Activated T-helper 2 cell treated with anti-CD3 and anti-CD28 coated beads, Interferon-gamma antibody, Interleukin-2, Interleukin-4, amounts not matched to agents 10 μg/mL and 5 μg/mL and 100 μg/mL, durations not matched to agents 14 hours and 24 hours and 36 hours (primary cell): ENCODE measurements at places on chromosomes 1 and 21.
A peak's percentile ranks its signal among the peaks of the same experiment; 100 is the strongest.

DNA sequence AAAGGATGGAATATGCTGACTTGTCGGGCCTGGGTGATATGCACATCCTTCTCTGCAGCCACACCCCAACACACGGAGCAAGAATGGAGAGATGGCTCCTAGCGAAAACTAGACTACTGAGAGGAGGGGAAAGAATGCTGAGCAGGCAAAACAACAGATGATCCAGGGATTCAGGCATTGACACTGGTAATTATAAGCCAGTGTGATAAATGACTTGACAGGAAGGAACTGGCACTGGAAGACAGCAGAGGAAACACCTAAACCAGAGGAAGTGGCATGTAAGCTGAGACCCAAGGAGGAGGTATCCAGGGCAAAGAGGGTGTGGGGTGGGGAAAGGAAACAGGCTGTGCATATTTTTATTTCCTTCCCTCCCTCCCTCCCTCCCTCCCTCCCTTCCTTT lies 31.7 kb upstream of the KHDRBS1 start:
- peak; percentile 28 for DNase-seq

DNA sequence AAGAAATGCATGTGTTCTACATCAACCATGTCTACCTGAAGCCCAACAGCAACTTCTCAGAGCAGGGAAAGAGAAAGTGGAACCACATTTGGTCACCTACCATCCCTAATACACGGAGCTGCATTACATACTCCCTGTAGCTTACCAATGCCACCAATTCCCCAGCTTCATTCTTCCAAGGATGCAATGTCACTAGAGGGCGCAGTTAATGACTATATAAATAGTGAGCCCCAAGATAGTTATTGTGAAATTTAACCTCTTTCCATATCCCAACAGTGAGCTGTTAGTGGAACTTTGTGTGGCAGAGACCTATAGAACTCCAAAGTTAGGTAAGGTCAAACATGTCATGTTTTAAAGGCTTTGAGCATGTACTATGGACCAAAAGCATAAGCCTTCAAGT lies 618.3 kb downstream of the SMYD3 start:
- DNase-seq: no peak

- DNase-seq: no peak
Measured at GRCh38 chr1:24327486-24327885, 8.3 kb downstream of the GRHL3 start.

DNA sequence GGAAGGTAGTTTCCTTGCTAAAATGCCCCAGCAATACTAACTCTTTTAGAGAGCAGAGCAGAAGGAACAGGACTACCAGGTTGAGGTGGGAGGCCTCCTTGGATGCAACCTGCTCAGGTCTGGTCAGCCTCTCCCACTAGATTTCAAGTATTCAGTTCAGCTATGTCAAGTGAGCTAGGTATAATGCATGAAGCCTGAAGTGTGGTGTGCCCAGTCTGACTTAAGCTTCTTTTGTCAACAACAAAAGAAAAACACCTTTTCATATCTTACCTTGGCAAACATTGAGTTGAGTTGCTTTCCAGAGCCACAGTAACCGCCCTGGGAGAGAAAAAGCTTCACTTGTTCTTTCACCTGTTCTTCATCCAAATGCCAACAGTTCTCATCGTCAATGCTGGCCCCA lies 47.8 kb downstream of the UROD start:
- no peak for DNase-seq

DNA sequence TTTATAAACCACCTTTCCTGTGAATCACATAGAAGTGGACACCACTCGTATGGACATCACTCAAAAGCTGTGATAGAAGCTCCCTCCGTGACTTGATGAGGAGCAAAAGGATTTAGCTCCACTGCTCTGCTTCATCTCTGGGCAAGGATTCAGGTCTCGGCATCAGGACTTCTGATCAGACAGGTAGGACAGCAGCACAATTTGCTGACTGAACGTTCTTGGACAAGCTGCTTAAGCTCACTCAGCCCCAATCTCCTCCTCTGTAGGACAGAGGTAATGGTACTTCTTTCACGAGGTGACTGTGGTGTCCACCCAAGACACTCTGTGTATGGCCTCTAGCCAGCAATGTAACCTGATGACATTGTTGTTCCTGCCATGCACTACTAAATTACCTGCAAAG lies 122.6 kb upstream of the AJAP1 start:
- DNase-seq: no peak

GRCh38 chr1:87450136-87450535 lies 121.5 kb downstream of the LMO4 start:
- DNase-seq: no peak

DNA sequence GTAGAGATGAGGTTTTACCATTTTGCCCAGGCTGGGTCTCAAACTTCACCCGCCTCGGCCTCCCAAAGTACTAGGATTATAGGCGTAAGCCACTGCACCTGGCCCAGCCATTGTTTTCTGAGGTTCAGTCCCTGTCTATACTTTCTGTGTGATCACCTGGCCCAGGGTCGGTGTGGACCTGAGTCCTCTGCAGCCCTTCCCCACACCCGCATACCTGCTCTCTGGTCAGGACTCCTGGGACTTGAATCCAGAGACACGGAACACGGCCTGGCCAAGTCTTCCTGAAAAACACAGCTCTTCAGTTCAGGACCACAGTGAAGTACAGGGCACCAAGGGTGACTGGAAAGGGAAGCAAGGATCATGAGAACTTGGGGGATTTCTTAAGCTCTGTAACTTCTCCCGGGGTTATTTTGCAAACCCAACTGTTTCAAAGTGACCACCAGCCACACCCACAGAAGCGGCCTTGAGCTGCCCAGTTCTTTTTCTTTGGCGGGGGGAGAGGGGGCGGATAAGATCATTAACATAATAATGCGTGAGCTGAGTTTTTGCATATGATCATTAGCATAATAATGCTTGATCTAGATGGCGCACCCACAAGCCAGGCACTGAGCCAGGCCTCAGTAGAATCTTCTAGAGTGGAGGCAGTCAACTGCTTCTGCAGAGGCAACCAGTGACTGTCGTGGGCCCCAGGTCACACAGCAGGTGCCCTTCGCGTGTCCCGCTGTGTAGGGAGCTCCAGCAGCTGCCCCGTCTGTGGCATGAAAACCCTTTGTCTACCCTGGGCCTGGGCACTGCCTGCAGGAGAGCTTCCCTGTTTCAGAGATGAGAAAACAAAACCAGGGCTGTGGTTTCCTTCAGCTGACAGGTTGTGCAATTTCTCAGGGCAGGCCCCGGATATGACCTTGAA lies 1.7 kb upstream of the NADK start:
- DNase-seq: peak; percentile 62

- no peak for DNase-seq
Measured at GRCh38 chr1:151846062-151846568, 6.5 kb upstream of the C2CD4D start.

GRCh38 chr1:102472520-102472919 lies 475.8 kb upstream of the OLFM3 start:
- DNase-seq: no peak

DNA sequence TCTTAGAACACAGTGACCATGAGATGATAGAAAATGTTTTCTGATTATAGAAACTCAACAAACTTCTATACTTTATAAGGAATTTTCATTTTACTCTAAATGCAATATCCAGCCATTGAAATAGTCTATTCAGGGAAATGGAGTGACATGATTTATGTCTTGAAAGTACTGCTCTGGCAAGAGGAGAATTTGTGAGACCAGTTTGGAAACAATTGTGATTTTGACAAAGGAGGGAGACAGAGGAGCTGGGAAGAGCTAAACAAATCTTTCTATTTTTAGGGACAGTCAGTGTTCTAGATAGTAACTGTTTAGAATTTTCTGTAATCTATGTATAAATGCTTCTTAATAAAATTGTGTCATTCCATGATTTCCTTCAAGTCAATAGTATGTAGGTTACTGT lies 252.3 kb downstream of the FMN2 start:
- DNase-seq: no peak

DNA sequence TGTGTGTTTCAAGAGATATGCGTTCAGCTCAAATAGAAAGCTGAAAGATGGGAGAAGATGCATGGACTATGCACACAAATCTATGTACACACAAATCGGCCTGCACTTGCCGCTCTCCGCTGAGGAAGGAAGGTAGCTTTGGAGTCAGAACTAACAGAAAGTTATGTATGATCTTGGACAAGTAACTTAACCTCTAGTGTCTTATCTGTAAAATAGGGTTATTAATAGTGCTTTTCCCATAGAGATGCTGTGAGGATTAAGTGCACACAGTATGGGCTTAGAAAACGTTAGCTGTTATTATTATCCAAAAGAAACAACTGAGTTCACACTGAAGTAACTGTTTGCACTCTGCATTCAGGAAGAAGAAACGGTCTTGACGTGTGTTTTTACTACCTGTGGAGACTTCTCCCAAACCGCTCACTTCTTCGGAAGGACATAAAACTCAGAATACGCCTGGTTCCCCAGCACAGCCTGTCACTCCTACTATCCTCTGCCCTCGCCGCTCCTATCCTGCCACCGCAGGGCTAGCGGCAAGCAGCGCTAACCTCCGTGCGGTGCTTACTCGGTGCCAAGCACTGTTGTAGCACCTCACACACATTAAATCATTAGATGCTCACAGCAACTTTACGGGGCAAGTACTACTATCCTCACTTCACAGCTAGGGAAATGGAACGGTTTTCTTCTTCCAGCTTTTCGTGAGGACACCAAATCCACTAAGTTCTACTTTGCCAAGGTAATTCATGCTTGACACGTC lies 1.3 kb downstream of the TGFBR3 start:
- peak; percentile 35 for DNase-seq

DNA sequence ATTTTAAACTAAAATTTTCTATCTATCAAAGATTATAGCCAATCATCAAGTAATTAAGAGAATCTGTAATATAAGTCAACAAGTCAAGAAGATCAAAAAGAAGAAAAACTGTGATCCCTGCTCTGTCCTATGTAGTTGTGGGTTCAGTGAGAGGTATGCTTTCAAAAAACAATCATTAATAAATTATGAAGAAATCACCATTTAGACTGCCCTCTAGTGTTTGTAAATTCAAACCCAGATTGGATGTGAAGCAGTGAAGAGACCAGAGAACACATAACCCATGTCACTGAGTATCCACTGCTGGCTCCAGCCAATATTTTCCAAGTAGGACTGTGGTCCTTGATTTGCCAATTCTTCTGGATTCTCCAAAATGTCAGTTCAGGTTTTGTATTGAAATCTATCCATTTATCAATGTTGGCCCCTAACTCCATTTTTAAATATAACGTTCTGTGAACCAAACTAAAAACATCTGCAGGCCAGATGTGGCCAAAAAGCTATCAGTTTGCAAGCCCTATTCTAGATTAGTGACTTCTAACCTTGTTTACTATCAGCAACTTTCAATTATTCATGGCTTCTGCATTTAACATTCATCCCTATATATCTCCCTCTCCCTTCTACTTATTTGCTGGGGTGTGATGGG lies 467.5 kb upstream of the CXADR start:
- DNase-seq: no peak
